ENCODE measurements at places on chromosomes 7 and 10.

- no peak for DNase-seq
These were observed 41.4 kb downstream of the PRTFDC1 start for GRCh38 chr10:24911029-24911428.

DNA sequence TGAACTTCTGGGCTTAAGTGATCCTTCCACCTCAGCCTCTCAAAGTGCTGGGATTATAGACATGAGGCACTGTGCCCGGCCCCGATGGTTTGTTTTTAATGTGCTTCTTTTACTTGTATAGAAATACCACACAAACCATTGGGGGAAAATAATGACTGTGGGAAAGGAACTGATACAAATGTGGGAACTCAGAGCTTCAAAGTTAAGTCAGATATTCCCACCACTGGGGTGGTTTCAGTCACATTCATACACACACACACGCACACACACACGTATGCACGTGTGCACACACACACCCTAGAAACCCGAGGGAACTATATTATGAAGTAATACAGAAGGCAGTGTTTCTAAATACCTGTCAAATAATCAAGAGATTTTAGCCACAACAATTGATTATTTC lies 17.0 kb downstream of the CPA4 start:
- no peak for DNase-seq

- no peak for DNase-seq
These were observed 35.9 kb upstream of the ANK3 start for GRCh38 chr10:60425392-60426110.

DNA sequence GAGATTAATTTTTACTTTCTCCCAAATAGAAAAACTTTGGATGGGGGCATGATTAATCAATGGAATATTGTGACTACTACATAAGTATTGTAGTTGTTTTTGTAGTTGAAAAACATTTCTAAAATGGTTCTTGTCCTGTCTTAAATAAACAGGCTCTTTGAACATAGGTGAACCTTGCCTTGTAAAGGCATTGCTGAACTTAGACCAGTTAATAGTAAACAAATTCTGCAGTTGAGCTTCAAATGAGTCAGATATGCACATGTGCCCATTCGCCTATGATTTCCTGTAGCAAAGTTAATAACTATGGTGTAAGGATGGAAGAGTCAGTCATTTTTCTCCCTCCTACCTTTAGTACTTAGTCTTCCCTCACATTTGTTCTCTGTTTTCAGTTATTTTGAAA lies 22.6 kb downstream of the CUTC start:
- DNase-seq, result no peak

DNA sequence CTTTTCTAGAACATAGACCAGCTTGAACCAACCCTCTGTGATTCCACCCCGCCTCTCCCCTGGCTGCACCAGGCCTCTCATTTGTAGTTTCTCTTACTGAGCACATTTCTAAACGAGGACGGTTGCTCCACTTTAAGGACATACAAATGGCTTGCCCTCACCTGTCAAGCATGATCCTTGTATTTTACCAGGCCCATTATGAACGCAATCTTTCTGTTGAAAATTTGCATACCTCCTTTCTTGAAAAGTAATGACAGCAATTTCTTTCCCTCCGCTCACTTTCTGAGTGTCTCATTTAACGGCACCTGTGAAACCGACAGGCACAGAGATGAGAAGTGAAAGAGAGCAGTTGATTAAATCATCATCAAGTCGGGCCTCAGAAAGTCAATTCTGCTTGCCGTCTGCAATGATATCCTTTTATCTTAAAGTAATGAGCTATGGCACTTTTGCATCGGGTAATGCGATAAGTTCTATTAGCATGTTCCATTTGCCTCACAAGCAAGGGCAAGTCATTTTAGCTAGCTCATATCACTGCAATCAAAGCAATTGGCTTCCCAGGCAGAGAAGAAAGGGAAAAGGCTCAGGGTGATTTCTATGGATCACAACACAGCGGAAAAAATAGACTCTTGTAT lies 705.6 kb upstream of the GALNT17 start:
- no peak for DNase-seq

DNA sequence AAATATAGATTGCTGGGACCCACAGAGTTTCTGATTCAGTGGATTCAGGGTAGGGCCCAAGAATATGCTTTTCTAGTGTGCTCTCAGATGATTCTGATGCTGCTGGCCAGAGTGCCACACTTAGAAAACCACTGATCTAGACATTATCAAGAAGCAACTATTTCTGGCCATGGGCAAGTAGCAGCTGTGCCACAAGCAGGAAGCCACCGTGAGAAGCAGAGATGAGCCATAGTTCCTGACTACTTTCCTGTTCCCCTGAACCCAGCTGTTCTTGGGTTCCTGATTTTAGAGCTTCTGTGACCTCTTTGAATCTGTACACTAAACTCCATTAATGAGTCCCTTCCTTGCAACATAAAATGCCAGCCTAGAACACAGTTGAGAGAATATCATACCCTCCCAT lies 38.1 kb upstream of the PIK3AP1 start:
- DNase-seq, result no peak

DNA sequence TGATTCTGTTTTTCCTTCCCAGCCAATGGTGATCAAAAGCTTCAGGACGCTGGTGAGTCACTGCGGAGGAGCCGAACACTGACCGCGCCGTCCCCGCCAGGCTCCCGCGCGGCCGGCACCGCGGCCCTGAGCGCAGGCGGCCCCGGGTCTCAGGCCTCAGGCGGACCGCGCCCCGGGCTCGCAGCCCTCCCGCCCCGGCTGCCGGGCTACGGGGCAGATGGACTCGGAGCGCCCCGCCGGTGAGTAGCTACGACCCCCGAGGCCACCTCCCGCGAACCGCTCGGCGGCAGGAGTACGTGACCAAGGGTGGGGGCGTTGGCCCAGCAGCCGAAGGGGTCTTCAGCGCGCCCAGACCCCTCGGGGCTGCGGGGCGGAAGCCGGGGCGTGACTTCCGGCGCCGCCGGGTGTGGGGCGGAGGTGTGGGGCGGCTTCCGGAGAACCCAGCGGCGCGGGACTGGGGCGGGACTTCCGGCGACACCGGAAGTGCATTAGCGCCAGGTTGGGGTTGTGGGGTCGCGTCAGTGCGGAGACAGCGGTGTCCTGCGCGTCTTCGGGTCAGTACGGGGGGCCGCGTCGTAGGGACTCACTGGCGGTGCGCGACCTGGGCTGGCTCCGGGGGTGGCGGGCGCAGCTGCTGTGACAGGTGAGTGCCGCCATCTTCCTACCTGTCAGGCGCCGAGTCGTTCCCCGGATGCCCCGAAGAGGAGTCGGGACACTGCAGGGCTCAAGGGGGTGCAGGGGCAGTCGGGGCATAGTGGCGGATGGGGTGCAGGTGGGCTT lies at the start of gene WDR37:
TSS of gene WDR37 (plus strand) at position 60 of the 780 bp plus-strand sequence. CDS start 15,771 bp downstream, outside the sequence.
- DNase-seq, result peak; percentile 81

GRCh38 chr7:90455163-90456030 lies 14.0 kb upstream of the PTTG1IP2 start:
- no peak for DNase-seq

- DNase-seq, result no peak
These were observed 22.9 kb downstream of the SRPK2 start for GRCh38 chr7:105365541-105366534.

- no peak for DNase-seq
These were observed 113.2 kb upstream of the IFRD1 start for GRCh38 chr7:112336936-112337576.

Measured in stimulated activated CD4-positive, alpha-beta T cell treated with anti-CD3 and anti-CD28 coated beads, TNF-alpha, amount 100 ng/mL, for 4 hours (primary cell).